ENCODE measurements at places on chromosomes 11 and 22. TPM values are rescaled to one million over a fixed set of nuclear protein-coding genes. Genes with fewer than 3 reads are reported as not detected.

The KIF18A gene
- 22.8 TPM for total RNA-seq

The PRR33 gene
- not detected for total RNA-seq

The BEST1 gene
- total RNA-seq = 13.1 TPM

The OR51E2 gene
- not detected for total RNA-seq

The PHRF1 gene
- total RNA-seq = 21.2 TPM

Measured in smooth muscle cell of trachea (primary cell).